ENCODE measurements at places on chromosomes 6 and 20. TPM values are rescaled to one million over a fixed set of nuclear protein-coding genes. Genes with fewer than 3 reads are reported as not detected.
A peak's percentile ranks its signal among the peaks of the same experiment; 100 is the strongest.

DNA sequence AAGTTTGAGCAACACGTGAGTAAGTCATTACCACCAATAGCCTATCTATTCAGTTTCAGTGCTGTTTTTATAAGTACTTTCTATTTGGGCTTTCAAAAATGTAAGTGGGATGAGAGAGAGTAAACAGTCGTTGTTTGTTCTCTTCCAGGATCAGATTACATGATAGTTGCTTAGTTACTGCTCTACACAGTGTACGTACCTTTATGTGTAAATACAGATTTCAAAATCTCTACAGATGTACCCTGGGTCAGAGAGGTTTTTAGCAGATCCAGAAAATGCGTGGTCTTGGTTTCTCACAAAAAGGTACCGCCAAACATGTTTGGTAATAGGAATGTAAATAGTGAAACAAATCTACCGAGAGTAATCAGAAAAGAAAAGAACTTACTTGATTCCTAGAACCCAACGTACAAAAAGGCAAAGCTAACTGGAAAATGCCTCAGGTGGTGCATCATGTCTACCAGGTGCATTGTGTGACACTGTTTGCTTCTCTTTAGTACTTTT, 421.1 kb downstream of the BCKDHB start:
- peak; percentile 17 for DNase-seq

GRCh38 chr20:38337561-38338140, 8.6 kb upstream of the LBP start:
- no peak for DNase-seq

The TINAG gene
- total RNA-seq, result not detected

The TASP1 gene
- 7.9 TPM for total RNA-seq
